ENCODE measurements at places on chromosomes 7 and 10.

DNA sequence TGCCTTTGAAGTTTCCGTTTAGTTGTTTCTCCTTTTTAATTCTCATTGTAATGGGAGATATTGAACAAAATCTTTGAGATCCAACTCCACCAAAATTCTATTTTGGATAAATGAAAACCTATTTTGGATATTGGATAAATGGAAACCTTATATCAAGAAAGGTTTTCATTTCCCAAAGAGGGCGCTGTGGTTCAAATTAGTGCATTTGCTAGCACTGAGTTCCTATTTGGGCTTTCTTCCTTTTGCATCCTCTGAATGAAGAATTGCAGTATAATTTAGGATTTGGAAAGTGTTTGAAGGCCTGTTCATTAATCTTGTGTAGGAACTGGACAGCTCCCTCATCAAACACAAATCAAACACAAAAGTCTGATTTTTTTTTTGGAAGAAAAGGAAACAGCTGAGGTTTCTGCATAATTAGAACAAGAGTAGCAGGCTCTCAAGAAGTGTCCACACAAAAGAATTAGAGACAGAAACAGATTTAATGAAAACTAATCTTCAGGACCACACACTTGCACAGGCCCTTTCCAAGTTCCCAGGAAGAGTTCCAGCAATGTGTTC lies 80.8 kb upstream of the KLF14 start:
- DNase-seq, result no peak

GRCh38 chr10:46556515-46557318 lies at the start of gene GPRIN2:
Gene GPRIN2 (minus strand): TSS chr10:46556658. CDS start chr10:46550736, 5,922 bp downstream.
- DNase-seq, result peak; percentile 61

GRCh38 chr7:151247611-151248345 lies 716 bp downstream of the SMARCD3 start:
- no peak for DNase-seq

DNA sequence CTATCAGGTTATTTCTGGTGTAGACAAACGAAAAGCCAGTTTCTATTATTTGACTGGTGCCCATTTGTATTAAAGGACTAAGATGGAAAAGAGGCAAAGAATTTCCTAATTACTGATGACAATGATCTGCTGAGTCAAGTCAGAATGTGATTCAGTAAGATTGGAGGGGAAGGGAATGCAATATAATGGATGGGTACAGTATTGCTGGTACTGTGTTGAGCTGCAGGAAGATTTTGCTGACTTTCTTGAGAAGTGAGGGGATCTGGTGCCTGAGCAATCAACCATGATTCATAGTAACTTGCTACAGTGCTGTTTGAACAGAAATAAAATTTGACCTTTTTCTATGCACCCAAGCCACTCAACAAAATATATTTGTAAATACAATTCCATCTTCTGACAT lies 139.1 kb upstream of the RHEB start:
- no peak for DNase-seq

- no peak for DNase-seq
Observed at GRCh38 chr7:96723622-96724021, 14.0 kb upstream of the SEM1 start.

- no peak for DNase-seq
Observed at GRCh38 chr7:83547526-83547925, 101.4 kb downstream of the SEMA3E start.

- DNase-seq, result no peak
Observed at GRCh38 chr7:128937271-128937646, 468 bp upstream of the IRF5 start.

GRCh38 chr7:106616708-106617051 lies 44.3 kb downstream of the CCDC71L start:
- no peak for DNase-seq

DNA sequence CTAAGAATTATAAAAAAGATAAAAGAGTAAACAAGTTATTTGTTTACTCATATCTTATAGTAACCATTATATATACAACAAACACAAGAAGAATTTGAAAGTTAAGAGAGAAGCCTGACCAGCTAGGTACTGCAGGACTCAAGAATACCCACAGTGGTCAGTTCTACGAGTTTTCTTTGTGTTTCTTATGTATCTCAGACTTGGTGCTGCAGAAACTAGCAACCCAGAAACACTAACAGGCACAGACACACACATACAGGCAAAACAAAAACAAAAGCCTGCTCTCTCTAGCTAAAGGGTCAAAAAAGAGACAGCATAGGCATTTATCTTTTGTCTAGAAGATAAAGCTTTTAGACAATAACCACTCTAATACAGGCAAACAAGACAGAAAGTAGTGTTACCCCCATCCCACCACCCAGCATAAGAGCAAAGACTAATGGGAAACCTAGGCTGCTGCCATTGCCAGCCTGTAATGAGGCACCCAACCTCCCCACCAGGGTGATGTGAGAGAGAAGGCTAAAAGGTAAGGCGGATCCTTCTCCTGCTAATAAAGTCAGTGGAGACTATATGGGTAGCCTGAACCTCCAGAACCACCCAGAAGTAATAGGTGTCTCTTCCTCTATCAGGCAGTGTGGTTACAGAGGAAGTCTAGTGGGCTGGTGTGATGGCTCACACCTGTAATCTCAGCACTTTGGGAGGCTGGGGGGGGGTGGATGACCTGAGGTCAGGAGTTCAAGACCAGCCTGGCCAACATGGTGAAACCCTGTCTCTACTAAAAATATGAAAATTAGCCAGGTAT lies 113.9 kb downstream of the DNAJC1 start:
- no peak for DNase-seq

Measured in natural killer cell treated with Interleukin-12 subunit alpha and Interleukin-12 subunit beta and Interleukin-15 and Interleukin-18, amount 100 ng/mL, for 72 hours (primary cell).